ENCODE measurements at places on chromosomes 5 and 9.

GRCh38 chr5:38466424-38467189, 89.8 kb downstream of the LIFR start:
- no peak for DNase-seq

- no peak for DNase-seq
These were observed 32.4 kb downstream of the MAST4 start for GRCh38 chr5:66628561-66628960.

DNA sequence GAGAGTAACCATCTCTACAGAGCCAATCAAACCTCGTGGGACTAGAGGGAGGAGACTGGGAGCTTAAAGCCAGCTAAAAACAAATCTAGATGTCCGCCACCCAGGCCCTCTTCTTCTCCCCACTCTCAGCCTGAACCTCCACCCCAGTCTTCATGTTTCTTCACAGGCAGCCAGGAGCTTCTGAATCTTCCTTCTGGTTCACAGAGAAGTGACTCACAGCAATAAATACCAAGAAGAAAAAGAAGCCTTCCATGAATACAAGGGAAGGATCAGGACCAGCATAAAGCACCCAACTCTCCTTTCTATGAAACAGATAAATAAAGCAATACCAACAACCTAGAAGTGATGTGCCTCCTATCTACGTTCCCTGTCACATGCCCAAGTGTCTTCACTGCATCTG, 103.3 kb upstream of the SLIT3 start:
- no peak for DNase-seq

GRCh38 chr9:33263131-33264002, 1.1 kb downstream of the BAG1 start:
- DNase-seq = no peak
